ENCODE measurements at places on chromosomes 12 and 14.

- no peaks in the 10 kb centered on the region for H3K4me1 ChIP-seq
- no peaks in the 10 kb centered on the region for H3K36me3 ChIP-seq
- H3K27ac ChIP-seq: no peak overlapping the region
- H3K4me3 ChIP-seq: no peak overlapping the region
These were observed 216.0 kb upstream of the DAAM1 start for GRCh38 chr14:58972233-58973017.

DNA sequence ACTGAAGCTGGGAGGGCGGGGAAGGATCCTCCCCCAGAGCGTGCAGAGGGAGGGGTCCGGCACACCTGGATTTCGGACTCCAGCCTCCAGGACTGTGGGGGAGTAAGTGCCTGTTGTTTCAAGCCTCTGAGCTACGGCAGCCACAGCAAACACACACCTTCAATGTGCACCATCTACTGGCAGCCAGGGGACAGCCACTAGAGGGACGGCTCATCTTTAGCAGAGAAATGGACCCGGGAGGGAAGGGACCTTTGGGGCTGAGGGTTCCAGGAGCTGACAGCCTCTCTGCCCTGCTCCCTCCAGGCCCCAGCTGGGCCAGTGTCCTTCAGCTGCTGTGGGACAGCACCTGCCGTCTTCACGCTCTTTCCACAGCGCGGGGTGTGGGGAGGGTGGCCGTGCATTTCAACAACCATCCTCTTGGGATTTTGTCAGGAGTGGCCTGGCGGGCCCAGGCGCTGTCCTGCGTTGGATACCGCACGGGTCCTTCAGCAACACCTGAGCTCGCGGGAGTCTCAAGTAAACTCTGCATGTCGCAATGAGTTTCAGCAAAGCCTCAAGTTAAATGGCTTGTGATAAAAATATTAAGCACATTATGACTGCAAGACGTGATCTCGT lies 209.2 kb upstream of the C14orf180 start:
- H3K4me1 ChIP-seq: no peaks in the 10 kb centered on the region
- no peak for DNase-seq
- H3K36me3 ChIP-seq: no peaks in the 10 kb centered on the region
- H3K4me3 ChIP-seq: no peak overlapping the region
- H3K27me3 ChIP-seq: no peaks in the 10 kb centered on the region

DNA sequence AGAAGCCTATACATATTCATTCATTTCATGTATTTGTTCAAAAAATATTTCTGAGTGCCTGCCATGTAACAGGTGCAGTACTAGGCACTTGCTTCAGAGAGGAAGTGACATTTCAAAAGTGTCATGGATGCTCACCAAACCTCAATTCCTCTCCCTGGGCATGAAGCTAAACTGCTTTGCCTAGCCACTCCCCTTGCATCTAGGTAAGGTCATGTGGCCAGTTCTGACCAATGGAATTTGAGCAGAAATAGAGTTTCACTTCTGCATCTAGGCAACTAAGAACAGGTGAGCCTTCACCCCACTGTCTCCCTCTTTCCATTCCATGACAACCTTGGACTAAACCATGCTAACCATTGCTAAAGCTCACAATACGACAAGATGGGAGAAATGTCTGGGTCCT lies 27.6 kb downstream of the TC2N start:
- H3K4me1 ChIP-seq: peaks cover 74% of the 10 kb centered on the region
- no peaks in the 10 kb centered on the region for H3K27me3 ChIP-seq
- DNase-seq: no peak
- no peak overlapping the region for H3K4me3 ChIP-seq
- no peak overlapping the region for H3K27ac ChIP-seq

GRCh38 chr14:88804035-88804434 lies 11.3 kb upstream of the EML5 start:
- no peak overlapping the region for H3K4me3 ChIP-seq
- no peak for DNase-seq
- H3K4me1 ChIP-seq: no peaks in the 10 kb centered on the region
- H3K27ac ChIP-seq: no peak overlapping the region

GRCh38 chr12:43760396-43760795 lies 1.6 kb downstream of the IRAK4 start:
- peaks cover 59% of the 10 kb centered on the region for H3K4me1 ChIP-seq
- H3K27ac ChIP-seq: peak overlapping the region; percentile 77
- no peak for DNase-seq
- no peaks in the 10 kb centered on the region for H3K27me3 ChIP-seq

DNA sequence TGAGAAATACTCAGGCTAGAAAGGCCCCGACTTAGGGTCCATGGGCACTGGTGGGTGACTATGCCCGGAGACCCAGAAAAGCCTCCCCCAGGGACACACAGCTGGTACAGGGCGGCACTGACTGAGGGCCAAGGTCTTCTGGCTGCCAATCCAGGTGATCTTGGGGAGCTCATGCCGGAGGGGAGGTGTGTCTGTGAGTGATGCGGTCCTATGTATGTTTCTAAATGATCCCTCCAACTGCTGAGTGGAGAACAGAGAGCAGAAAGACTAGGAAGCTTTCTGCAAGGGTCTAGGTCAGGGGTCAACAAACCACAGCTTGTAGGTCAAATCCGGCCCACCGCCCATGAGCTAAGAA lies 391 bp downstream of the SERPINA4 start:
- H3K27ac ChIP-seq: no peak overlapping the region
- no peaks in the 10 kb centered on the region for H3K27me3 ChIP-seq
- H3K36me3 ChIP-seq: no peaks in the 10 kb centered on the region
- no peak for DNase-seq

DNA sequence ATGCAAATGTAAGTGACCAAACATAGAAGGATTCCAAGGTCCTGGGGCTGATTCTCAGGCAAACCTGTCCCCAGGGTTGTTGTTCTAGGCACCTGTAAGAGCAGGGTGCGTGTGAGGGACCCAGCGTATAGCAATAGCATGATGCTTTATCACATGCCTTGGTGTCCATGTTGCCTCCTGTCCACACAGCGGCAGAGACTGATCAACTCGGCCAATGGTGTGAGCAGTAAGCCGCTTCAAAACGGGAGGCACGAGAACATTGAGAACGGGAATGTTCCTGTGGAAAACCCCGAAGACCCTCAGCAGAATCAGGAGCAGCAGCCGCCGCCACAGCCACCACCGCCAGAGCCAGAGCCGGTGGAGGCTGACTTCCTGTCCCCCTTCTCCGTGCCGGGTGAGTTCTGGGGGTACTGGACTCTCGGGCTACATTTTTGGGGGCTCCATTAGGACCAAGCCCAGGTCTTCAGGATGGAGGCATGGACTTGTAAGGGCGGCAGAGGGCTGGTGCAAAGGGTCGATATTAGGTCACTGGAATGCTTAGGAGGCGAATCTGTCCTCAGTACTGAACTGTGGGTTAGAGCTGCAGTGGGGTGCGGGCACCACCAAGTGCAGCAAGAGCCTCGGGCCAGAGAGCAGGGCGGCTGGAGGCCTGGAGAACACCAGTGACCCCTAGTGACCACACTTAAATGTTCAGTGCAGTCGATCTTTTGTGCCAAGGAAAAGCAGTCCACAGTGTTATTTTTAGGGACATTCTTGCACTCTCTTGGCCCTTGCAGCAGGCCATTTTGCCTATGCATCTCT lies 57.2 kb upstream of the RIN3 start:
- no peak overlapping the region for H3K27ac ChIP-seq
- H3K4me3 ChIP-seq: no peak overlapping the region
- peaks cover 19% of the 10 kb centered on the region for H3K4me1 ChIP-seq
- DNase-seq: no peak

All from activated T-helper 1 cell treated with anti-CD3 and anti-CD28 coated beads, Interleukin-12 subunit alpha, Interleukin-12 subunit beta, Interleukin-2, Interleukin-4 antibody, amounts not matched to agents 30 ng/mL and 10 ng/mL and 1 ng/mL, durations not matched to agents 14 hours and 24 hours and 36 hours (primary cell).